Activated CD4-positive, alpha-beta T cell treated with anti-CD3 and anti-CD28 coated beads for 1 hour (primary cell): ENCODE measurements at places on chromosomes 16 and 17.

DNA sequence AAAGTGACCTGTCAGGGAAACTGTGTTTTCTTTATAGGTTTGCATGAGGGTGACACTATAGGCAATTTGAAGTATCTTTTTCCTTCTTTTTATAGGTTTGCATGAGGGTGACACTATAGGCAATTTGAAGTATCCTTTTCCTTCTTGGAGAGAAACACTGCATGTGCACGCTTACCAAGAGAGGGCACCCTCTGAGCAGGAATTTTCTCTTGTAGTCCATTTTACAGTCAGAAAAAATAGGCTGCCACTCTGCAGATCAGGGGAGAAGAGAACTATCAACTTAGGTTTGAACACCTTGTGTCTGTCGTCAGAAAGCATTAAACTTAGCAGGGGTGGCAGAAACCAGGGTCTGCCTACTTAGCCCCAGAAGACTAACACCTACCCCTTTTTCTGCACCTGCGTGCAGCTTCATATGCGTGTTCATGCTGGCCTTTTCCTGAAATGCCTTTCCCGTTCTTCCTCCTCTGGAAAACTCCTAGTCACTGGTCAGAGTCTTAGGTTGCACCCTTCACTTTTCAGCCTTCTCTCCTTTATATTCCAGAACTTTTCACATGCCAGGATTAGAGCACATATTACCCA, 16.4 kb upstream of the SMIM36 start:
- DNase-seq: no peak

DNA sequence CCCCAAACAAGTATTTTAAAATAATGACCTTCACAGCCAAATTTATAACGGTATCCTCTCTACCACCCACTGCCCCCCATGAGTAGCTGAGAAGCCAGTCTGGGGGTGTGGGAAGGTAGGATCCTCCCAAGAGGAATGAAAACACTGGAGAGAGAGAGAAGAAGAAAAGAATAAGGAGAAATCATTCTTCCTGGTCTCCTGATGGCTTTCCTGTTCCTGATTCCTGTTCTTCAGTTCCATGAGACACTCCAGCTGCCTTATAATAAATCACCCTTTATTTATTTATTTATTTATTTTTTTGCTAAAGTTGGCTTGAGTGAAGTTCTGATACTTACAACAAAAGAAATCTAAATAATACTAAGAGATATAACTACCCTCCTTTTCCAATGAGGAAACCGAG, 56.4 kb upstream of the FAM20A start:
- no peak for DNase-seq

- DNase-seq: no peak
These were observed 105.6 kb upstream of the FOXF1 start for GRCh38 chr16:86404678-86405077.

- DNase-seq: no peak
These were observed 2.3 kb downstream of the TOP2A start for GRCh38 chr17:40415390-40415789.

- no peak for DNase-seq
These were observed 390 bp upstream of the UNC13D start for GRCh38 chr17:75844530-75845057.

GRCh38 chr17:18157354-18157985, 26.2 kb upstream of the ALKBH5 start:
- DNase-seq: no peak
